ENCODE measurements at places on chromosomes 12 and 14. TPM values are rescaled to one million over a fixed set of nuclear protein-coding genes. Genes with fewer than 3 reads are reported as not detected.

Gene NRXN3
- 0.27 TPM for total RNA-seq

Gene MVK
- total RNA-seq, result 47.9 TPM

Gene MDP1
- total RNA-seq, result 18.3 TPM

Gene CCDC38
- not detected for total RNA-seq

Gene CLEC1B
- total RNA-seq, result not detected

Gene SLC6A13
- not detected for total RNA-seq

Gene TAS2R30
- total RNA-seq, result 0.08 TPM

Gene SLC4A8
- 0.30 TPM for total RNA-seq
